ENCODE measurements at places on chromosomes 3 and 15.

GRCh38 chr15:52361975-52362494 is 66.4 kb upstream of the MYO5C start:
- H3K4me1 ChIP-seq, result no peaks in the 10 kb centered on the region
- no peak overlapping the region for H3K27ac ChIP-seq
- H3K36me3 ChIP-seq, result peaks cover 31% of the 10 kb centered on the region
- H3K27me3 ChIP-seq, result no peaks in the 10 kb centered on the region
- no peak overlapping the region for H3K4me3 ChIP-seq

DNA sequence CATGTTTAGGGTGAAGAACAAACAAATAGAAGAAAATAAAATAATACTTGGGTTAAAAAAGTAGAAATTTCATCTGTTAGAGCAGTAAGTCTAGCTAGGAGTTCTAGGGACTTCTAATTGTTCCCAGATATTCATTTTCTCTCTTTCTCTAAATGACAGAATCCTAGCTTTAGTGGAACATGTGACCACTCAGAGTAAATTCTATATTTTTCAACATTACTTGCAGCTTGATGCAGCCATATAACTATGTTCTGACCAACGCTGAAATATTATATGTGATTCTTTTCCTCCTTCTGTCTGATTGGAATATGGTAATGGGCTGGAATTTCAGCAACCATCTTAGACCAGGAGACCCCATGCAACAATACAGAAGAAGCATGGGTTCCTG is 8.1 kb downstream of the PTX3 start:
- no peak overlapping the region for H3K27ac ChIP-seq
- DNase-seq, result no peak
- no peaks in the 10 kb centered on the region for H3K27me3 ChIP-seq
- H3K4me1 ChIP-seq, result peaks cover 17% of the 10 kb centered on the region

DNA sequence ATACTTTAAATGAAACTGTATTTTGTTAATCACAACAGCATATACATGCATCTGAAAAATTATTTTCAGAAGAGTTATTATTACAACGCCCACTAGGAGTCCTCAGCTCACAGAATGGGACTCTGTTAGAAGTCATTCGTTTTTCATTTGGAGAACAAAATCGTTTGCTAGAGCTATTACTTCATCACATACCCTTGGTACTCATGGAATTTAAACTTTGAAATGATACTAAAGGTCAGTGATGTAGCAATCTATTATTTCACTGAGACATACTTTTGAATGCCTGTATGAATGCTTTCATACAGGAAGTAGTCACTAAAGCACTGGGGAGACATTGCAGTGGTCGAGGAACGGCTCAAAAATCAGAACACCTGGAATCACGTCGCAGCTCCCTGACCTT is 198.1 kb downstream of the MBNL1 start:
- H3K4me3 ChIP-seq, result no peak overlapping the region
- no peaks in the 10 kb centered on the region for H3K27me3 ChIP-seq
- no peak overlapping the region for H3K27ac ChIP-seq
- no peaks in the 10 kb centered on the region for H3K4me1 ChIP-seq
- H3K36me3 ChIP-seq, result peaks cover 23% of the 10 kb centered on the region

- no peak overlapping the region for H3K4me3 ChIP-seq
- H3K4me1 ChIP-seq, result peaks cover 19% of the 10 kb centered on the region
- no peaks in the 10 kb centered on the region for H3K27me3 ChIP-seq
- H3K36me3 ChIP-seq, result no peaks in the 10 kb centered on the region
- H3K27ac ChIP-seq, result no peak overlapping the region
Measured at GRCh38 chr3:139319428-139320402, 24.1 kb upstream of the MRPS22 start.

GRCh38 chr3:126109880-126110235 is 25.9 kb upstream of the SLC41A3 start:
- no peaks in the 10 kb centered on the region for H3K27me3 ChIP-seq
- H3K4me3 ChIP-seq, result no peak overlapping the region
- H3K36me3 ChIP-seq, result no peaks in the 10 kb centered on the region

DNA sequence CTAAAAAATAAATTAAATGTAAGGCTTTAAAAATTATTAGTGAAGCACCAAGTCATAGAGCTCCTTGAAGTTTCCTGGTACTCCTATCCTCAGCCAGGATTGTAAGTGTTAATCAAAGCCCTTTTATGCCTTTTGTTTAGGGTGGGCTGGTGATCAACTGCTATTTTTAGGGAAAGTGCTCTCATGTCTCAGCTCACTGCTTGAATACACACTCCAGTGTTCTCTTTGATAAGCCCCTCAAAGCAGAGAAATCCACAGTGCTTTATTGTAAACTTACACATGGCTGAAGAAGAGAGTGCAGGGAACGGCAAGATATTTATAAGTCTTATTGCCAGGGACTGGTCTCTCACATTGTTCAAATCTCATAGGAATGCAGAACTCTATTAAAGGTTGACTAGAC is 156.4 kb upstream of the AZI2 start:
- H3K4me1 ChIP-seq, result no peaks in the 10 kb centered on the region
- no peak overlapping the region for H3K27ac ChIP-seq
- no peaks in the 10 kb centered on the region for H3K27me3 ChIP-seq
- no peak overlapping the region for H3K4me3 ChIP-seq
- no peaks in the 10 kb centered on the region for H3K36me3 ChIP-seq
- no peak for DNase-seq

DNA sequence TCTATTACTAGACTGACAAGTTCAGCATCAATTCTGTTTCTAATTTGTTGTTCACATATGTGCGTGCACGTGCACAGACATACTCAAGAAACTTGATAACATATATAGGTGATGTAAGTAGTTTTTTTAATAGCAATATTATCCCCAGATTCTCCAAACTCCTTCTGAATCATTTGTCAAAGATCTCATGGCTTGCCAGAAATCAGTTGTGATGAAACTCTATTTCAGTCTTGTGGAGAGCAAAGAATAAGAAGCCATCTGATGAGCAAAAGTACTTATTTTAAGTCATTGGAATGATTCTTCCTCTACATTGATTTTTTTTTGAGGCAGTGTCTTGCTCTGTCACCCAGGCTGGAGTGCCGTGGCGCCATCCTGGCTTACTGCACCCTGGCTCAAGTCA is 167.0 kb upstream of the TBL1XR1 start:
- DNase-seq, result no peak
- H3K27me3 ChIP-seq, result no peaks in the 10 kb centered on the region
- H3K4me3 ChIP-seq, result no peak overlapping the region
- peaks cover 14% of the 10 kb centered on the region for H3K4me1 ChIP-seq
- H3K27ac ChIP-seq, result no peak overlapping the region

- H3K36me3 ChIP-seq, result peaks cover 4% of the 10 kb centered on the region
- no peak overlapping the region for H3K4me3 ChIP-seq
- DNase-seq, result no peak
- no peaks in the 10 kb centered on the region for H3K4me1 ChIP-seq
- no peaks in the 10 kb centered on the region for H3K27me3 ChIP-seq
Measured at GRCh38 chr3:120614765-120615164, 18.6 kb downstream of the NDUFB4 start.
